ENCODE measurements at places on chromosomes 6 and 20.

DNA sequence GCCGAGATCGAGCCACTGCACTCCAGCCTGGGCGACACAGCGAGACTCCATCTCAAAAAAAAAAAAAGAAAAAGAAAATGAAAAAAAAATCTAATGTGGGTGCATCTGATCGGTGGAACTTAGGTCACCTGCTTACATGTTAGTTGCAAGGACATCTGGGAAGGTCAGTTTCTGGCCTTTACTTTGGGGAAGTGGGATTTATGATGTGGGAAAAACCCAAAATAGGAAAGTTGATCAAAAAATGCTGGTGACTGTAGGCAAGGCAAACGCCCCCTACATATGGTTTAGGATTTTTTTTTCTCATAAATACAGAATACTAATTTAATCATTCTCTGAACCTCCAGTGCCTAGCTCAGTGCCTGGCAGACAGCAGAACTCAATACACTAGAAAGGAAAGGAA, 69.2 kb upstream of the PIM1 start:
- DNase-seq: no peak

DNA sequence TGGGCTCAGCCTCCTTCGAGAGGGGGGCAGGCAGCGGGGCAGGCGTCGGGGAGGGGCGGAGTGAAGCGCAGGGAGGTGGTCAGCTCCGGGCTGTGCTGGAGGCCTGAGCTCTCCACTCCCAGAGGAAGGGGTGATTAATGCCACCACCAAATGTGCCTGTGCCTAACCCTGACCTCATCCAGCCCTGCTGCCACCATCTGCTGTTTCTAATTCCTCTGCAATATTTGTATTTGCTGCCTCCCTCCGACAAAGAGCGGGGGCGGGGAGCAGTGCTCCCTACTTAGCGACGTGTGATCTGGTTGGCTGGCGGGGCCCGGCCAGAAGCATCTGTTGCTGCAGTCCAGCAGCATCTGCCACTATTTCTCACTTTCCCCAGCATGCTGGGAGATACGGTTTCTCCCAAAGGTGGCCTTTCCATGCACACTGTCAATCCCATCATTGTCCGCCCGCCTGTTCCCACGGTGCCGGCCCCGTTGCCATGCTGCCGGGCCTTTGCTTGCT, 47.0 kb downstream of the DLL1 start:
- no peak for DNase-seq

- no peak for DNase-seq
Measured at GRCh38 chr6:157486572-157486971, 105.6 kb downstream of the ZDHHC14 start.

DNA sequence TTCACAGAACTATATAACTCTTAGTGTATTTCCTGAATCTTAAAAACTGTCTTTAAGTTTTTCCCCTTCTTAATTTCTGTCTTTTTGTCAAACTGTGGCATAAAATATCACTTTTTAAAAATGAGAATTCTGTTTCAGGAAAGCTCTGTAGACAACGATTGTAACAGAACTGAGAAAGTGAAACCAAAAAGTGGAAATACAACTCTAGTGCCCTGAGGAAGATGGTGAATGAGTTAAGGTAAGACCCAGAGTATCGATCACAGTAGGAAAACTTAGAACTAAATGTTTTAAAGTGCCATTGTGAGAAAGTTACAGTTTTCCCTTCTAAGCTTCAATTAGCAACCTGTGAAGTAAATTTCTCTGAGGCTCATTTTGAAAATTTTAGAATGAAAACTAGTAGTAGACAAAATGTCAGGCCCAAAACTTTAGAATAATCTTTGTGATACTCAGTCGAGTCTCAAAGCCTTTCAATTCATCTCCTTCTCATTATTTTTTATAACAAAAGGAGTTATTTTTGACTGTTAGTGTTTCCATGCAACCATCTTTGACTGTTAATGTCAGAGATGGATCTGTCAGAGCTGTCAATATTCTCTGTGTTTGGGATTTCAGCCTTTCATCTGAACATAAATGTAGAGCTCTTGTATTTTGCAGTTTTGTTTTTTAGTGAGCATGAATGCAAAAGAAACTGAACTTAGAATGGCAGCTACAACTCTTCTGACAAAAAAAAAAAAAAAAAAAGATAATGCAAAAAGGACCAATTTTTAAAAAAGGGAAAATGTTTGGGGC, 19.0 kb upstream of the TRDN start:
- DNase-seq: no peak

- DNase-seq: no peak
Measured at GRCh38 chr20:44215125-44215524, 4.6 kb upstream of the OSER1 start.

GRCh38 chr6:158954753-158955152, 45.2 kb downstream of the RSPH3 start:
- no peak for DNase-seq

- peak; percentile 72 for DNase-seq
Measured at GRCh38 chr20:32819992-32820697, 391 bp downstream of the MAPRE1 start.

DNA sequence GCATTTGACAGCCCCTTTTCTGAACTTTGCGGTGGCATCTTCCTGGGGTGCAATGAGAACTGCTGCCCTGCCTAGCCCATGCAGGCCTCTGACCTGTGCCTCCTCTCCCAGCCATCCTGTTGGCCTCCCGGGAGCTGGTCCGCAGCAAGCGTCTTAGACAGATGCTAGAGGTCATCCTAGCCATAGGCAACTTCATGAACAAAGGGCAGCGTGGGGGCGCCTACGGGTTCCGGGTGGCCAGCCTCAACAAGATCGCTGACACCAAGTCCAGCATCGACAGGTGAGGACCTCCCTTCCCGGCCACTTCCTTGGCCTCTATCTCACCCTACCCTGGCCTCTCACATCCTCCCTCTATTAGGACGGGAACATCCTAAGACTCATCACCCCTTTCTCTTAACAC, 37.6 kb downstream of the MOCS1 start:
- no peak for DNase-seq

- no peak for DNase-seq
Measured at GRCh38 chr20:34710568-34710839, 6.4 kb downstream of the TP53INP2 start.

GRCh38 chr20:59573837-59574236, 30.5 kb upstream of the PHACTR3 start:
- no peak for DNase-seq

DNA sequence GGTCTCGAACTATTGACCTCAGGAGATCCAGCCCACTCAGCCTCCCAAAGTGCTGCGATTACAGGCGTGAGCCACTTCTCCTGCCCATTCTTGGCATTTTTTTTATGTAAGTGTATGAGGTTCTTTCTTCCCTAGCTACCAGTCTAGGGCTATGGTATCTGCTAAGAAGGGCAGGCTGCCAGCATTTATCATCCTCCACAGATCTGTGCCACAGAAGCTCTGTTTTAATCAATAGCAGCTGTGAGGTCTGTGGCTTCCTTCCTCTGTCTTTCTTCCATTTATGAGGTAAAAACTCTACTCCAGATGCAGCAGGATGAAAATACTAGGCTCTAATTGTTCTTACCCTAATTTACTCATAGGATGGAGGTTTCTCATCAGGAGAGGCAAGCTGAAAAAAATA, 1382.4 kb upstream of the ADGRB3 start:
- no peak for DNase-seq

GRCh38 chr20:59992526-59993084, 34.4 kb downstream of the CDH26 start:
- DNase-seq: no peak

GRCh38 chr20:59448851-59449444, 148.5 kb downstream of the EDN3 start:
- DNase-seq: no peak

GRCh38 chr20:17871886-17872285, 96.7 kb downstream of the SNX5 start:
- no peak for DNase-seq

DNA sequence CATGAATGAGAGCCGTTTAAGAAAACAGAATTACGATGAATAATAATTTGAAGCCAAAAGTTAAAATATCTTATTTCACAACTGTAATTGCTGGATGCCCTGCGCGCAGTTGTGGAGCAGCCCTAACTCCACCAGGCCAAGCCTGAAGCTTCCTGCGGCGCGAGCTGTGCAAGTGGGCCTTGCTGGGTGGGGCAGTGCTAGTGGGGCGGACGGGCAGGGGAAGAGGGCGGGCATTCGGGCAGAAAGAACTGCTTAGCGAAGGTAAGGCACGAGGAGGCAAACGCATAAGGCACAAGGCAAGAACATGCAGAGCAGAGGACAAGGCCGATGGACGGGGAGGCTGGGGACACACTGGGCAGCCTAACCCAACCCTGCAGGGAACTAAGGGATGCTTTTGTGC, 2.3 kb downstream of the HLA-DQB2 start:
- DNase-seq: no peak

DNA sequence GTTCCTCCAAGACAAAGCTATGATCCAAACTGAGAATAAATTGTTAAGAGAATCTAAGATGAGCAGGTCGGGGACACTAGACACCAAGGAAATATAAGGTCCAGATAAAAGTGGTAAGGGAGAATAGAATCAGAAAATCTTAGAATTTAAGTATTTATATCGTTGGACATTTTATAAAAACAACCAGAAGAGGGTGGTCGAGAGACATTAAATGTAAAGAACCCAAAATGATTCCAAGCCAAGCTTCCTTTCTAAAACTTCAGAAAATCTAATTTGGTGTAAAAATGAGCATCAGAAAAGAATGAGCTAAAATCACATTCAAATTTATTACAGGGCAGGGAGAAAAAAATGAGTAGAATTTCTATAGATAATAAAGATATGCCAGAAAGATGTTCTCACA, 97.8 kb upstream of the OGFRL1 start:
- DNase-seq: no peak

- DNase-seq: no peak
Measured at GRCh38 chr6:164889980-164890379, 419.4 kb downstream of the C6orf118 start.

GRCh38 chr6:158468666-158469065, 91.2 kb upstream of the TMEM181 start:
- DNase-seq: no peak

GRCh38 chr20:56465997-56466396, 2.4 kb upstream of the RTF2 start:
- DNase-seq: no peak

DNA sequence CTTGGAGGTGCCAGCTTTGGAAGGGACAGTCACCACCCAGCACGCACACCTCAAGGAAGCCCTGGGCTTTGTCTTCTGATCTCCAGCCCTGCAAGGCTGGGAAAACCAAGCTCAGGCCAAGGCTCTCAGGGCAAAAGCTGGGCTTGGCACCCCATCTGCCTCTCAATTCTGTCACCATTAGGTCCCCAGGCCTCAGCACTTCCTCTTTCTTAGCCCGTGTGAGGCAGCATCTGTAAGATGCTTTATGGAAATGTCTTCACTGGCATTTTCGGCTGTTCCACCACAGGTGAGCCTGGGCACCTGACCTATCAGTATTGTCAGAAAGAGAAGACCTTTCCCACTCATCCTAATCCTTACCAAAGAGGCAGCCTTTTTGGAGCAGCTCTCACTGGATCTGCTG, 24.6 kb downstream of the GMEB2 start:
- no peak for DNase-seq

GRCh38 chr6:35558571-35558970, 45.9 kb upstream of the TULP1 start:
- DNase-seq: no peak

DNA sequence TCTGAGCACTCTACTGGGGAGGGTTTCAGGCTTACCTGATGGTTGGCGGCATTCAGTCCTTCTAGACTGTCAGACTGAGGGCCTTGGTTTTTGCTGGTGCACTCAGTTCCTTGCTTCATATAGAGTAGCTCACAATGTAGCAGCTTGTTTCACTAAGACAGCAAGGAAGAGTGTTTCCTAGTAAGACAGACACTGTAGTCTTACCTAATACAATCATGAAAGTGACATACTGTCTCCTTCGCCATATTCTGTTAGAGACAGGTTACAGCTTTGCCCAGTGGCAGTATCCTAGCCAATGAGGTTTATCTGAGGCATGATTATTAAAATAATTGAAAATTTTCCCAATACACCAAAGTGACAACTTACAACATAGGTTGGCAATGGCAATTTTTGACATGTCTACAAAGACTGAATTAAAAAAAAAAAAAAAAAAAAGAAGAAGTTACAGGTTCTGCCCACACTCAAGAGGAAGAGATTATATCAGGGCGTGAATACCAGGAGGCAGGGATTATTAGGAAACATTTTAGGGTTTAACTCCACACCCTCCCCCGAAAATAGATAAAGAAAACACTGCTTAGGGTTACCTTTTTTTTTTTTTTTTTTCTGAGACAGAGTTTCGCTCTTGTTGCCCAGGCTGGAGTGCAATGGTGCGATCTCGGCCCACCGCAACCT, 66.8 kb downstream of the SCAND1 start:
- no peak for DNase-seq

DNA sequence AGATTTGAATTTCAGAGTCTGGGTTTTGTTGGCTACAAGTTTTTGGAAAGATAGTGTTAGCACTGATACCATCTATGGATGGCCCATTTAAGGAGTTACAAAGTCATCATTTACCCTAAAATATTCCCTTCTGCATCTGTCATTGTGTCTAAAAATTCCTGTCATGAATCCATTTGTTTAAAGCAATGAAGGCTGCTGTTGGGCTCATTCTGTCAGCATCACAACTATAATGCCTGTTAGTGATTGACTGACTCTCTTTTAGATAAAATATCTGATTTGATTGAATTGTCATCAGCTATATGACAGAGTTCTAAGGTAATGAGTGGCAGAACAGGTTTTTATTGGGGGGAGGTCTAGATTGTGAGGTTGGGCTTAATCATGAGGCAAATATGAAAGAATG, 167.6 kb upstream of the IMPG1 start:
- no peak for DNase-seq

DNA sequence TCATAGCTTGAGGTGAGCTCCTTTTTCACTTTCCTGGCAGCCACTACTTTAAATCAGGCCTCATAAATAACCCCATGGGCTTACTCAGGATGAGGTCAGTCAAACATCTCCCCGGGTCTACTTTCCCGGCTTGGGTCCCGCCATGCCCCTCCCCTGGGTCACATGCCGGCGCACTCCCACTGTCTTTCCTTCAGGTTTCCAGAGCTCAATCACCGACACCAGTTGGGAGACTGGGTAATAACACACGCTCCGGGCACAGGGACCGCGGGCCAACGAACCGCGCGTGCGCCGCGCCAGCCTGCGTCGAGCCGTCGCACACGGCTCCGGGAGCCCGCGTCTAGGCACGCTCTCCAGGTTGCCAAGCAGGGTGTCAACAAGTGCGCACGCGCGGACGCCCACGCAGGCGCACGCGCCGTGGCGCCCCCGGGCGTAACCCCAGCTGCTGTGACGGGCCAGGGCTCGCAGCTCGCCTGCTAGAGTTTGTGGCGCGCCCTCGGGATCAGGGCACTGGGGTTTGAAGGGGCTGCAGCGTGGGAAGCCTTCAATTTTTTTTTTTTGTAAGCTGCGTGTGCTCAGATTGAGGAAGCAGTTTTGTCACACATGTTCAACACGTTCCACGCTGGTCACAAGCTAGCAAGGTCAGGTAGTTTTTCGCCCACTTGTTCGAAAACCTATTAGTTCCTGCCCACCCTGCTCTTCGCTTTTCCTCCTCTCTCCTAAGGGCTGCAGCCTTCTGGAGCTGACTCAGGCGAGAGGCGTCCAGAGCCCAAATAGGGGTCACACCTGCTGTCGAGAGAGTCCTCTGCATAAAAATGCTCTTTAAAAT, 31.8 kb downstream of the TFAP2B start:
- DNase-seq: no peak

GRCh38 chr6:45045253-45045601, 282.9 kb upstream of the RUNX2 start:
- DNase-seq: no peak

GRCh38 chr6:126937426-126937825, 181.0 kb upstream of the RSPO3 start:
- no peak for DNase-seq

Data from GM12892 (cell line).